ELR (cell line): ENCODE measurements at places on chromosomes 5 and 9.

GRCh38 chr9:123925819-123926218 is 4.1 kb downstream of the DENND1A start:
- DNase-seq: peak; percentile 74

DNA sequence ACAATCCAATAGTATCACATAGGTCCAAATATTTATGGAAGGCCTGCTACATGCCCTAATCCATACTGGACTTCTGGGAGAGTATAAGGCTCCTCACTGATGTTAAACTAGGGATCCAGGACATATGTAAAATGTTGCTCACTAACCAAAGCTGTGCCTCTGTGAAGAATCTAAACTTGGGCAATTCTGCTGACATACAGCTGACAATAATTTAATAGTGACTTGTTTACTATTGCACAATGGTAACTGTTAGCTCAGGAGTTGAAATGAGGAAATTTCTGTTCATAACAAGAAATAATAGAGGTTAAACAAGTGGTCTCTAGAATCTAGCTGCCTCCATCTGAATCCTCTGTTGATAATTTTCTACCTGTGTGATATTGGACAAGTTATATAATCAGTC is 14.9 kb upstream of the CTXN3 start:
- no peak for DNase-seq

- DNase-seq: no peak
Observed at GRCh38 chr9:122865300-122865699, 36.9 kb upstream of the PDCL start.

GRCh38 chr9:21684831-21685362 is 117.5 kb upstream of the MTAP start:
- peak; percentile 99 for DNase-seq

DNA sequence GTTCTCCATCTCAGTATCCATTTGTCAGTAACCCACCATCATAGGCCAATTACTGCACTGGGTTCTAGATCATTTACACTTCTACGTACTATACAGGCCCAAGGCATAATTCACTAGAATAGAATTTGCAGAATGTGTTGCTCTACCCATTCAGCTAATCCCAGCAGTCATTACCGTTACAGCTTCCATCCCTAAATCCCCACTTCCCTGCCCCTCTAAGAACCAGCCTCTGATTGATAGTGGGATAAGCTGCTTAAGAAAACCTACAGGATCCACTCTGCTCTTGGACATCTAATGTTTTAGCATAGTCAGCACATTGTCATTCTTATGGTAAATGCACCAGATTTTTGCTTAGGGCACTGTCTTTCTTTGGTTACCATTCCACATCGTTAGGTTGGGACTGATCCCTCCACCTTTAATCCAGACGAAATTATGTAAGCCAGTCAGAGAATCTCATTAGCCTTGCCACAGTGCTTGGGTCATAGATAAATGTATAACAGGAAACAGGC is 39.3 kb upstream of the CHD1 start:
- no peak for DNase-seq

DNA sequence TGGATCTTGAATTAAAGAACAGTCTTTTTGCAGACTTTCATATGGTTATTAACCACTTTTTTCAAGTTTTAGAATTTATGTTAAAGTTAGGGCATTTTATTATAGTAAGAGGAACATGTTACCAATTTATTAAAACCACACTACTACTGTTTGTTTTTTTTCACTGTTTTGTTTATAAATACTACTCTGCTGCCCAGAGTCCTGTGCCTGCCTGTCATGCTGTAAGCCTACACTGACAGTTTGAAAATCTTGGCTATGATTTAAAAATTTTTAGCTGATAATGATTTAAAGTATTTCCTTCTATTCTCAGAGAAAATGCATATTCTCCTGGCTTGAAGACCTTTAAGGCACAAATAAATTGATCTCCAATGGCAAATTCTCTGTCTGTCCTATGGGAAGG is 128.7 kb downstream of the RPS23 start:
- DNase-seq: no peak

- no peak for DNase-seq
Observed at GRCh38 chr9:134698111-134698510, 56.5 kb downstream of the COL5A1 start.

DNA sequence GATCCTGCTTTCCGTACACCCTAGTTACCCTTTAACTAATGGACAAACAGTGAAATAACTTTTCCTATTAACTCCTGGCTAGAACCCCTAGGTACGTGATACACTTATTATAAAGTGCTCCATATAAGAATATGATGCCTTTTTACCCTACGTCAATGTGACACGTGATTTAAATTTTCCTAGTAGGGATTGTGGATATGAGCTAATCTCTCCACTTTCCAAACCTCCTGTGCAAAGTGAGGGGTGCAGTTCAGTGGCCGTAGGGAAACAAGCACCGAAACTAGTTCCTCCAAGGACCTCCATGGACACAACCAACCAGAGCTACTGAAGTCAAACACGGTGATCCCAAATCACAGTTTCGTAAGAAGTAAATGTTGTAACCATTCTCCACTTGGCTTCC is 19.3 kb downstream of the NFIB start:
- DNase-seq: no peak

GRCh38 chr5:84535281-84535680 is 150.6 kb upstream of the EDIL3 start:
- no peak for DNase-seq

DNA sequence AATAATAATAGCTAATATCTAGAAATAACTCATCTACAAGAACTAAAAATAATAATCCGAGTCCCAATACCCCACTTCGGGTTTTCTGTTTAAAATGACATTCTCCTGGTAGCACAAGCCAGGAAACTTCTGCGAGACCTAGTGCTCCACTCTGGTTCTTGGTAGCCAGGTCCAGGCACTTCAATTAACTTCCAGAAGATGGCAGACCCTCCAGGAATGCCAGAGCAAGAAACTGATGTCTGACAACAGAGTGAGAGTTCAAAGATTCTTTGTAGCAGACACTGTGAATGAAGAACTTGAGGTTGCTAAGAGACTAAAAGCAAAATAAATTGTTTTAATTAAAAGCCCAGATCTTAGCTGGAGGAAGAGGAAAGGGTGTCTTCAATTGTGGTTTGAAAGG is 1963.3 kb upstream of the CDH9 start:
- no peak for DNase-seq

DNA sequence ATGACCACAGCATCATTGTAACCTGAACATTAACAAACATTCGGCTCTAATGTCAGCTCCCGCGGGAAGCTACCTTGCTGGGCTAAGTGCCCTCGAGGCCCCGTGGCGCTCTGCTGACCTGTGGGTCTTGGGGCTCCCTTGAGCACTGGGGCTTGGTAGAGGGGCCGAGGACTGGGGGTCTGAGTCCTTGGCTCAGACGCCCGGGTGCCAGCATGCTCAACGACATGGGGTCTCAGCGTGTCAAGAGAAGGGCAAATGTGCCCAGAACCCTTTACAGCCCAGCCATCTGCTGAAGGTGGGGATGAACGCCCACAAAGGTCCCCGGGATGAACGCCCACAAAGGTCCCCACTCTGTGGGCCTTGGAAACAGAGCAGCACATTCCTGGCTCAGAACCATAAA is 39.7 kb upstream of the SARDH start:
- DNase-seq: no peak
